ENCODE measurements at places on chromosomes 3 and 15. TPM values are rescaled to one million over a fixed set of nuclear protein-coding genes. Genes with fewer than 3 reads are reported as not detected.

GRCh38 chr3:193119926-193120325 lies 121.1 kb upstream of the PLAAT1 start:
- no peak for DNase-seq

DNA sequence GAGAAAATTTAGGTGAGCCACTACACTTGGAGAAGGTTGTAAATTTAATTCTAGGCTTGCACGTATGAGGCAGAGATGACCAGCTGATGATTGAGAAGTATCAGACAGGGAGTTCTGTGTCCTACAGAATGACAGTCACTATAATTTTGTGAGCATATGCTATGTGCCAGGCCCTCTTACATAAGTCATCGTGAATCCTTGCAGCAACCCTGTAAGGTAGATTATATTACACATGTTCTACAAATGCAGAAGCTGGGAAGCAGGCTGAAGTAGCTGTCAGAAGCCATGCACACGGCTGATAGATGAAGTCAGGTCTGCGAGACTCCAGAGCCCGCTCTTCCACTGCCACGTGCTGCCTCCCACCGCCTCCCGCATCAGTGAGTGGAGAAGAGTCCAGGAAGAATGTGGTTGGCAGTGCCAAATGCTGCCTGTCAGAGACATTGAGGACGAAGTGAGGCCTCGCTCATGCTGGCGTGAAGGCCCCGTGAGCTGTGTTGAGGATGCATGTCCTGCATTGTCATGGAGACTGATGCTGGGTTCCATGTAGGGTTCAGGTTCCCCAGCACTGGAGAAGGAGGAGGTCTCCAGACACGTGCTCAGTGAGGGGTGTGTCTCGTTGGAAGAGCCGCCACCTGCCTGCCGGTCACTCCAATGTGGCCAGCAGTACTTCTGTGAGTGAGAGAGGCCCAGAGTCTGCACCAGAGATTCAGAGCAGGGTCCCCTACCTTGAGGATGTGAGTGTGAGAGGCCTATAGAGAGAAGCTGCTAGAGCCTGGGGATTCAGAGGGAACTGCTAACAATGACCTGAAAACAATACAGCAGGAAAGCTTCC lies 123.3 kb upstream of the PLXNA1 start:
- DNase-seq, result no peak

GRCh38 chr15:82921242-82921641 lies 31.3 kb downstream of the HOMER2 start:
- DNase-seq, result no peak

DNA sequence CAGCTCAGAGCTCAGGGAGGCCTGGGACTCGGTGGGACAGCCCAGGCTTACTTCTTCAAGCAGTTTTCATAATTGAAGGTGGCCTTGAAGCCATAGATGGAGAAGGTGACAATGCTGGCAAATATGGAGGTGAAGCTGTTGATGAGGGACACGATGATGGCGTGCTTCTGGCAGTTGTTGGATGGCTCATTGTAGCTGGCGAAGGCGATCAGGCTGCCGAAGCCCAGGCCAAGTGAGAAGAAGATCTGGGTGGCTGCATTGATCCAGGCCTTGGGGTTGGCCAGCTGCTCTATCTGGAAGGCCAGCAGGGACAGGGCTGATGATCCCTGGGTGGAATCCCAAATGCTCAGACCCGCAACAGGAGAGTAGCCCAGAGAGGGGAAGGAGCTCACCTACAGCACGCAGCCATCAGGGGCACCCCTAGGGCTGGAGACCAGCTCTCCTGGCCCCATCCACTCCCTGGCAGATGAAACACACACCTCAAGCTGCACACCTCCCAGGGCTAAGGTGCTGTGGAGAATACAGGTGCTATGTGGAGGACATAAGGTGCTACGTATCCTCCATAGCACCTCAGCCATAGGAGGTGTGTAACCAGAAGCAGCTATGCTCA lies 25.1 kb downstream of the SLC6A20 start:
- no peak for DNase-seq

DNA sequence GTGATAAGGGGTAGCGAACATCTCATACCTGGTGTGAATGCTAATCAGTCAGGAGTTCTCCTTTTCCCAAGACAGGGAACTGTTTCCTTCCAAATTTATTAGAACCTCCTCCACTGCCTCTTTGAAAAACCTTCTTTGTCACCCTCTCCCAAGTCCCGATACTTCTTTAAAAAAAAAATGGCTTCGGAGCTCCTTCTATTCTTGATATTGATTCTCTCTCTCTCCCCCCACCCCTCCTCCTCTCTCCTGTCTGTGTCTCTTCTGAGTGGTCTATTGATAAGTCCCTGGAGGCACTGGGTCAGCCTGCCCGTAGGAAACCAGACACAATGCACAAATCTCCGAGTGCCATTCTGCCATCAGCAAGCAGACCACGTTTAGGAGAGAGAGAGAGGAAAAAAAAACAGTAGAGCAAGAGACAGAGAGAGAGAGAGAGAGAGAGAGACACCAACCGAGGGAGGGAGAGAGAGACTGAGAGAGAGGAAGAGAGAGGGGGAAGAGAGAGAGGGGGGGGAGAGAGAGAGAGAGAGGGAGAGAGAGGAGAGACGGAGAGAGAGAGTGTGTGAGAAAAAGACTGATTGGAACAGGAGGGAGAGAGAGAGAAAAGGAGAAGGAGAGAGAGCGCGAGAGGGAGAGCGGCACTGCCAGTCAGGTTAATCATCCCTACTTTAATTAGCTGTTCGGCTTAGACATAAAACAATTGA lies 160.9 kb downstream of the TIGIT start:
- DNase-seq, result no peak

DNA sequence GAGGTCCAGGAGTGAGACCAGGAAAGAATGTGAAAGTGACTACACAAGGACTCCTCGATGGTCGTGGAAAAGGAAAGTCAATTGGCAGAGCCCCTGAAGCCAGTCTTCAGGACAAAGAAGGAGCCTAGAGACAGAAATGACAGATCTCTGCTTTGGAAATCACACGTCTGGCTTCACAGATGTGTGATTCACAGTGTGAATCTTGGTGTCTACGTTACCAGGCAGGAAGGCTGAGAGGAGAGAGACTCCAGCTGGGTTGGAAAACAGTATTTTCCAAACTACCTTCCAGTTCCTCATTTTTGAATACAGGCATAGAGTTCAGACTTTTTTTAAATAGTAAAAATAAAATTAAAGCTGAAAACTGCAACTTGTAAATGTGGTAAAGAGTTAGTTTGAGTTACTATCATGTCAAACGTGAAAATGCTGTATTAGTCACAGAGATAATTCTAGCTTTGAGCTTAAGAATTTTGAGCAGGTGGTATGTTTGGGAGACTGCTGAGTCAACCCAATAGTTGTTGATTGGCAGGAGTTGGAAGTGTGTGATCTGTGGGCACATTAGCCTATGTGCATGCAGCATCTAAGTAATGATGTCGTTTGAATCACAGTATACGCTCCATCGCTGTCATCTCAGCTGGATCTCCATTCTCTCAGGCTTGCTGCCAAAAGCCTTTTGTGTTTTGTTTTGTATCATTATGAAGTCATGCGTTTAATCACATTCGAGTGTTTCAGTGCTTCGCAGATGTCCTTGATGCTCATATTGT lies 6.0 kb downstream of the CCR2 start:
- no peak for DNase-seq

- DNase-seq, result no peak
Observed at GRCh38 chr15:62922514-62922913, 120.0 kb upstream of the TPM1 start.

- no peak for DNase-seq
Observed at GRCh38 chr3:110593749-110594148, 477.9 kb upstream of the NECTIN3 start.

The CKMT1A gene
- 18.5 TPM for total RNA-seq

GRCh38 chr3:188021502-188022040 lies 132.4 kb upstream of the LPP start:
- no peak for DNase-seq

GRCh38 chr15:56716334-56716733 lies 17.0 kb downstream of the ZNF280D start:
- no peak for DNase-seq

GRCh38 chr15:40953713-40954074 lies 423 bp downstream of the CHAC1 start:
- DNase-seq, result no peak

- no peak for DNase-seq
Observed at GRCh38 chr3:71392251-71392650, 191.3 kb downstream of the FOXP1 start.

DNA sequence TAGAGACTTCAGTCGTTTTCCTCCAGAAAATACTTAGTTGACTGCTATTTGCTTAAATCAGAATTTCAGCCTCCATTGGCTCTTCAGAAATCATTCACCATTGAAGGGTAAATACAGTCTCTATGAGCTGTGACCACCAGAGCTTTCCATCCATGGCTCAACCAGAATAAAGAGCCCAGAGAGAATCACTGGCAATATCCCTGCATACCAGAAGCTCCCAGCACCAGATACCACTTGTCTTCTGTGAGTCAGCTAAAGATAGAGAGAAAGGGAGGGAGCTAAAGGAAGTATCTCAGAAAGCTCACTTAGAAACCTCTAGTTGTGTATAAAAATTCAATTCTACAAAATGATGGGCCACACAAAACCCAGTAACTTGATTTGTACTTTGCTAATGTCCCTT lies 115.2 kb upstream of the TMCO5A start:
- DNase-seq, result no peak

DNA sequence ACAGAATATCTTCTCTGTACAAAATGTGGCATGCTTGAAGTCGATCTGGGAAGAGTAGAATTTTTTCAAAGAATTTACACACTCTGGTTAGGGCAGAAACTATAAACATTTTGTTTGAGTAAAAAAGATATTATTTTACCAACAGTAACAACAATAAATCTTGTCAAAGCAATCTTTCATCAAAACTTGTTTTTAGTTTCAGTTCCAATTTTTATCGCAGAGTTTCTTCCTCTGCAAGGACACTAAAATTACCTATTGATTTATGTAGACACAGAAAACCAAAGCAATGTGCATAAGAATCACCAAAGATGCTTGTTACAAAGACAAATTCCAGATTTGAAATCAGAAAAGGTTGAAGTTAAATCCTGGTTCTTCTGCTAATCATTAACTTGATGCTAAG lies 61.9 kb downstream of the CGGBP1 start:
- no peak for DNase-seq

The MELTF gene
- total RNA-seq, result 210 TPM

DNA sequence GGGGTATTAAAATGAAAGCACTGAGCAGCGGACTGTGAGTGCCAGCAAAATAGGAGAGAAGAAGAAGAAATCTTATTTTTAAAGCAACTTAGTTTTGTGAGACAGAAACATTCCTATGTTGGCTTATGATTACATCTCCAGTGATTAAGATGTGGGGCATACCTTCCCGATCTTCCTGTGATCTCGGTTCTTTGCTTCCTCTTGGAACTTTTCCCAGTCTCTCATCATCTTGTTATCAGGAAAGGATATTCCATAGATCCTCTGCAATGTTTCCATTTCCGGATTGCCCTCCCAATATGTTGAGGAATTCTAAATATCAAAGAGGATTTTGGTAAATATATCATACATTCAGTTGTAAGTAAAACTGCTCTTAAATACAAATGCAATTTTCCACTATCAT lies 22.2 kb downstream of the TARS3 start:
- no peak for DNase-seq

- DNase-seq, result peak; percentile 29
Observed at GRCh38 chr3:97481416-97481815, 283.1 kb upstream of the ARL6 start.

DNA sequence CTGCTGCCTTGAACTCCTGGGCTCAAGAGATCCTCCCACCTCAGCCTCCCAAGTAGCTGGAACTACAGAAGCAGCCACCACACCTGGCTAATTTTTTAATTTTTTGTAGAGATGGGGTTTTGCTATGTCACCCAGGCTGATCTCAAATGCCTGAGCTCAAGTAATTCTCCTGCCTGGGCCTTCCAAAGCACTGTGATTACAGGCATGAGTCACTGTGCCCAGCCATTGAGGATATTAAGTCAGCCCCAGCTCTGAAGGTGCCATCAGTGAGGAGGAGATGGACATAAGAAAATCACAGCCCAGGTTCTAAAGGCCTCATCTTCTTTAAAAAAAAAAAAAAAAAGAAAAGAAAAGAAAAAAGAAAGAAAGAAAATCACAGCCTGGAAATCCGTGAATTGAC lies 26.6 kb upstream of the PSTPIP1 start:
- DNase-seq, result no peak

- no peak for DNase-seq
Observed at GRCh38 chr15:87941606-87942005, 314.9 kb downstream of the NTRK3 start.

The TMEM44 gene
- 6.0 TPM for total RNA-seq

- peak; percentile 82 for DNase-seq
Observed at GRCh38 chr15:52078876-52079700, 33.5 kb downstream of the BCL2L10 start.

The C3orf22 gene
- total RNA-seq, result not detected

DNA sequence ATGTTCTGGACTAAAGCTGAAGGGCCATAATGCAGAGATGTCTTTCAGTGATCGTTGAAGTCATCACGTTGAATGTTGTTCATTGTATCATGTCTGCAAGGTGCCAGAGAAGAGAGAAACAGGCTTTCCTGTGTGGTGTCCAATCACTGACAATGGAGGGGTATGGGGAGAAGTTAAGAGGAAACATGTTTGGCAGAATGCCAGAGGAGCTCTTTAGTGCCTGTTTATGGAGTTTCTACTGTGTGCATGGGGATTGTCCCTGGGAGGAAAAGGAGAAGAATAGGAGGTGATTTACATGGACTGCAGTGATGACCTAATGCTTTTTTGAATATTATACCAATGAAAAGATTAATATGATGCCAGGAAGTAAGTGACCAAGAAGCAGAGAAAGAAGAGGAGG lies 11.7 kb downstream of the SCAANT1 start:
- DNase-seq, result no peak

GRCh38 chr15:101264911-101265641 lies 12.2 kb downstream of the SELENOS start:
- DNase-seq, result no peak

The XYLB gene
- 18.1 TPM for total RNA-seq

GRCh38 chr15:78808550-78808949 lies 2.7 kb downstream of the ADAMTS7 start:
- peak; percentile 73 for DNase-seq

- no peak for DNase-seq
Observed at GRCh38 chr3:156641618-156641975, 32.8 kb upstream of the TIPARP start.

The ITIH4 gene
- total RNA-seq, result 0.21 TPM

DNA sequence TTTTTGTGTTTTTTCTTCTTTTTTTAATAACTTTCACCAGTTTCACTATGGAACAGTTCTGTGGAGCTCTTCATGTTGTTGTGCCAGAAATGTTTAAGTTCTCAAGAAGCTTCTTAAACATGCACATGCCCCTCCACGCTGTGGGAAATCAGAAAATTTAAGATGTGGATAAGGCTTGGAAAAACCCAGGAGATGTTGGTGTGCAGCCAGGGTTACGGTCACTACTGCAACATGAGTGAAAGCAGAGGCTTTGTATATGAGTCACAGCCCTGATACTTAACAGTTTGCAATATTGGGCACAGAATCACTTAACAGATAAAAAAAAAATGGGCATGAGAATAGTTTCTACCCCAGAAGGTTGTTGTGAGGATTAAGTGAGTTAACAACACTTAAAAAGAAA lies 399.9 kb downstream of the LRTM1 start:
- DNase-seq, result no peak

The HRH1 gene
- total RNA-seq, result not detected

GRCh38 chr15:99118258-99118632 lies 13.4 kb downstream of the SYNM start:
- DNase-seq, result no peak

The GADL1 gene
- 0.37 TPM for total RNA-seq

Data from SK-MEL-5 (cell line).